ENCODE measurements at places on chromosomes 16 and 17.

DNA sequence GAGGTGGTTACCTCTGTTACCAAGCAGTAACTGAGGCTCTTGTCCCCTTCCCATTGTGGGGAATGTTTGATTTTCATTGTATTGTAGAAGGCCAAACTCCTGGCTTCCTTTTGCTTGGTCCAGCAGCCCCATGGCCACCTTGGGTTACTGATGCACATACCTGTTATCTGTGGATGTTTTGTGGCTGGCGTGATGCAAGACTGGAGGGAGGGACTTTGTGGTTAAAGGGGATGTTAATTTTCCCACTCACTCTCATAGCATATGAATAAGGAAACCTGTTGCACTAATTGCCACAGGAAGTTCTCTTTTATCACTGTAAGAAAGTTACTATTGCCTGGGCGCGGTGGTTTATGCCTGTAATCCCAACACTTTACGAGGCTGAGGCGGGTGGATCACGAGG is 168.6 kb upstream of the HS3ST4 start:
- no peak for DNase-seq

- no peak for DNase-seq
These were observed 599.6 kb downstream of the TMEM114 start for GRCh38 chr16:7990626-7991260.

DNA sequence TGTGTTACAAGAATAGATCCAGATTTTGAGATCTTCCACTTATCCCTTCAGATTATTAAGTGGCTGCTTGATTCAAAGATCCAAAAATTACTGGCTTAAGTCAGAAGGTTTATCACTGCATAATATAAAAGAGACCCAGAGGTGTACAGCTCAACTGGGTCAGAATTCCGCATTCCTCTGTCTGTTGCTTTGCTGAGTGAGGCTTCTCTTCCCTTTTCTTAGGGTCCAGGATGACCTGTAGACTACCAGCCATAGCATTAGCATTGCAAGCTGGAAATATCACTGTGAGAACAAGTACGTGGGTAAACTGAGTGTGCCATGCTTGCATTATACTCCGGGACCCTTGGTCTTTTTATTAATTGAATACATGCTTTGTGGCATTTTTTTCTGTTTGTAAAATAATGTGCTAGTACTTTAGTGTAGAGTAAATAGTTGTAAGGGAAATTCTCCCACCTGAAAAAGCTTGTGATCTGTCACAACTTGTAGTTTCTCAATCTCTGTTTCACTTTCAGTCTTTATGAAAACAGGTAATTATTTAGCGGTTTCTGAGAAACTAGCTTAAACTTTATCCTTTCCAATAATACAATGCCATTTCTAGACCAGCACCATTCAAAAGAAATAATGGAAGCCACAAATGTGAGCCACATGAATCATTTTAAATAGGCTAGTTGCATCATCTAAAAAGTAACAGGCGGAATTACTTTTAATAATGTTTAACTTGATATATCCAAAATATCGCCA is 61.6 kb downstream of the TNRC6C start:
- DNase-seq: no peak

GRCh38 chr16:28981517-28981916 is 3.3 kb upstream of the LAT start:
- no peak for DNase-seq

DNA sequence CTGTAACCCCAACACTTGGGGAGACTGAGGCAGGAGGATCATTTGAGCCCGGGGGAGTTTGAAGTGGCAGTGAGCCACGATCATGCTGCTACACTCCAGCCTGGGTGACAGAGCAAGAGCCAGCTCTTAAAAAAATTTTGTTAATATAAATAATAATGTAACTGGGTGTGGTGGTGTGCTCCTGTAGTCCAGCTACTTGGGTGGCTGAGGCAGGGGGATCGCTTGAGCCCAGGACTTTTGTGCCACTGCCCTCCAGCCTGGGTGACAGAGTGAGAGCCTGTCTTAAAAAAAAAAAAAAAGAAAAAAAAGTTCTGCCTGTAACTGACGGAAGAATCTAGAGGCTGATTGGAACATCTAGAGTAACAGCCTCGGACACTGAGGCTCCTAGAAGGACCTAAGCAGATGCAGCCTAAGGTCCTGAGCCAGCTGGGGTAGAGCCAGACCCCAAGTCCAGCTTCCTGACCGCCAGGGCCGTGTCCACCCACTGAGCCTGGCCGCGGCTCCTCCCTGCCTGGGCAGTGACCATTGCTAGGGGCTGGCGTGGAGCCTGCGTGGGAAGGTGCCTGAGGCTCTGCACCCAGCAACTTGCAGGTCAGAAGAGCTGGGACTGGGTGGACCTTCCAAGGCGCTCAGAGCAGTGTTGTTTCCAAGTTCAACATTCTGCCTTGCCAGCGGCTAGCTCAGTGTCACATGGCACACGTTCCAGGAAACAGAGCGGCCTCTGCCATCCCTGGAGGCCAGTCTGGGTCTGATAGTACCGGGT is 209.4 kb upstream of the CIBAR2 start:
- DNase-seq: peak; percentile 93

- DNase-seq: no peak
These were observed 31.1 kb downstream of the ADCY7 start for GRCh38 chr16:50297301-50298074.

- no peak for DNase-seq
These were observed 82.9 kb downstream of the ZNF778 start for GRCh38 chr16:89300311-89300975.

DNA sequence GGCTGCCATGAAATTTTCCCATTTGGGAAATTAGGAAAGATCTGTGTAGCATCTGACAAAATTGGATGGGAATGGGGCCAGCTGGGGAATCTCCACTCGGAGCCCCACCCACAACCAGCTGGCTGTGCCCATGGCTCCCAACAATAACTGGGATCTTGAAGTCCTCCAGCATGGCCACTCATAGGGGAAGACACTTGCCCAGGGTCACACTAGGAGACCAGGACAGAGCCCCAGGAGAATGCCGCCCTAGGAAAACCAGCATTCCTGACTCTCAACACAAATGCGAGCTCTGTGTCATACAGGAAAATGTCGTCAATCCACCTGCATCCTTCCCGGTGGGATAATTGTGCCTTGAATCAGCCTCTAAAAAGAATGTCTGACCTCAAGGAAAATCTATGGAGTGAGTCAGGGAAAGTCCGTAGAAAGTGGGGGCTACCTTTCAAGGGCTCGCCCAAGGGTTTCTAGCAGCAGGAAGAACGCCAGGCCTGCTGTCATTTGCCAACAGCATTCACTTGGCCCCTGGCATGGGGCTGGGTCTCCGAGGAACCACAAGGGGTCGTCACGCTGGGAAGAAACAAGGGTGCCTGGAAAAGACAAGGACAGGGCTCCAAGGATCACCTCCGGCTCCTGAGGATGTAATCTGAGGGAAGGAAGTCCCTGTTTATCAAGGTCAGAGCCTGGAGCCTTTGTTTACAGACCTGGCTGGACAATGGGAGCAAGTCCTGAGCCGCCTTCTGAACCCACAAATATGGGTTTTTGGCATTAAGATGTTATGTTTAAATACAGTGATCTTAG is 15.9 kb downstream of the CDH5 start:
- DNase-seq: peak; percentile 45

- peak; percentile 33 for DNase-seq
These were observed 426.2 kb downstream of the CDH11 start for GRCh38 chr16:64695684-64696083.

GRCh38 chr17:35313875-35314409 is 59.5 kb downstream of the SLFN11 start:
- peak; percentile 5 for DNase-seq

GRCh38 chr16:28237754-28238357 is 26.1 kb upstream of the XPO6 start:
- no peak for DNase-seq

DNA sequence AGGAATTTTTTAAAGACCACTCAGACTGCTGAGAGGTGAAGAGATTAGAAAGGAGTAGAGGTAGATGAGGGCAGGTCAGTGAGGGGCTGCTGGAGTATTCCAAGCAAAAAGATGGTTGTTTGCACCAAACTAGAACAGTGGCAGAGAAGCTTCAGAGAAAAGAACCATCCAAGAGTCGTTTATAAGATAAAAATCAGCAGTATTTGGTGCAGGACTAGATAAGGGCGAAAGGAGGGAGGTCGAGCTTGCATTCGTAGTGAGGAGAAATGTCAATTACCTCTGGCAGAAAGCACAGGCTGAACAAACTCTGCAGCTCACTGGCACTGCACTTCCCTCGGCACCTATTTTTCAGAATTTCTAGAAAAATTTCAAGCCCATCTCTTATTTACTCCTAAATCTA is 9.6 kb downstream of the TEX2 start:
- no peak for DNase-seq

GRCh38 chr17:14886200-14886739 is 378.9 kb downstream of the PMP22 start:
- DNase-seq: no peak

DNA sequence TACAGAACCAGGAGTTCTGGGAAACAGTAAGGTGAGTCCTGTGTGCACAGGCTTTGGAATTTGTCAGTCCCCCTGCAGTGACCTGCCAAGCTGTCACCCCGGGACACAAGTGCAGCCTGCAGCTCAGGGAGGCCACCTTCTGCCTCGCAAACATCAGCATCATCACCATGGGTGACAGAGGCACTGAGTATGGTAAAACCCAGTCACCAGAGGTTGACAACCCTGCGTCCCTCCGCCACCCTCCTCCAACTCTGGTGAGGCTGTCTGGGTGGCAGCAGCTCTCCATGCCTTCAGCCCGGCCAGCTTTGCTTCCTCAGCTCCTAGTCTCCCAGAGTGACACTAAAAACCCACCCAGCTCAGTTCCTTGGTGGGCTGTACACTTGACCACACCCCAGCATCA is 221.0 kb downstream of the CPPED1 start:
- DNase-seq: no peak

DNA sequence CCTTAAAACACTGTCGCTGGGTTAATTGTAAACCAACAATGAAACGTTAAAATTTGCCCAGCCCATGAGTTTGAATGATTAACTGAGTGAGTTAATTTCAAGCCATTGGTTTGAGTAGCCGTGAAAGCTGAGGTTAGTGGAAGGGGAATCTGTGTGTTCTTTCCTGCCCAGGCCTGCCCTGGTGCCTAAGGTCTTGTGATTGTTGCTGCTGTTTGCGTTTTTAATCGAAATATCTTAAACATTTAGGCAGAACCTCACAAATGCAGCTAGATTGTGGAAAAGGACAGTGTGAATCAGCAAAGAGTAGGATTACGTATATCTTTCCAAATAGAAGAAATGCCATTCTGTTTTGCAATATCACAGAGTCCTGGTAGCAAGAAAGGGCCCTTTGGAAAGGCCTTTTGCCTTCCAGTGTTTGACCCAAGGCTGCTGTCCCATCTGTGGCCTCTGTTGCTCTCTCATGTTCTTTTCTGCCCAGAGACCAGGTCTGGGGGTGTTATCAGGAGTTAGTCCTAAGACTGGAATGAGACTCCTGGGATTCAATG is 113.8 kb downstream of the MSI2 start:
- DNase-seq: peak; percentile 64

DNA sequence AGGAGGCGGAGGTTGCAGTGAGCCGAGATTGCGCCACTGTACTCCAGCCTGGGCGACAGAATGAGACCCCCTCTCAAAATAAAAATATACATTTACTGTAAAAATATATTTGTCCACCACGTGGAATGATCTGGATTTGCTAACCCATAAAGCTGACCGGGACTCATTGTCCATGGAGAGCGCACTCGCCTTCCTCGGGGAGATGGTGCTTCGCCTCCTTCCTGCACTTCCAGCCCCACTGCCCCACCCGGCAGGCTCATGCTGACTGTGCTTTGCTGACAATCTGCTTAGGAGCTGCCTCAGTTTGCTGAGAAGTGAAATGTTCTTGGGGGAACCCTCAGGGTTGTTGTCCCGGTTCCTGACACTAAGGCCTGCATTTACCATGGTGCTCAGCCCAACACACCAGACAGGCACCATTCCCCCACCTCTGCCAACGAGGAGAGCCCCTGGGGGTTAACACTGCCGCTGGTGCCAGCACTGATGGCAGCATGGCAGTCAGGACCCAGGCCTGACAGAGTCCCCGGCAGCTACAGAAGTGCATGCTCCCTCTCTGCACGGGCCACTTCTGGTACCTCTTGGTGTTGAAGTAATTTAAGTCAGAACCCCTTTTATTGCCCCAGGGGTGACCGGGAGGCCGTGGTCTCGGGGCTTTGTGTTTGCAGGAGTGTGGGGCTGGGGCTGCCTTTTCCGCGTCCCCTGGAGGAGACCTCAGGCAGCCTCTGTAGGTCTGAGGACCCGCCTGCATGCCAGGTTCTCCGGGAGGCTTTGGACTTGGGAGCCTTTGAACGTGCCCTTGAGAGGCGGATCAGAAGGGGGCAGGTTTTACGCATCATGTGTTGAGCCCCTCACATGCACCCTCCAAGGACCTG is 2.5 kb downstream of the NUBP2 start:
- DNase-seq: no peak

DNA sequence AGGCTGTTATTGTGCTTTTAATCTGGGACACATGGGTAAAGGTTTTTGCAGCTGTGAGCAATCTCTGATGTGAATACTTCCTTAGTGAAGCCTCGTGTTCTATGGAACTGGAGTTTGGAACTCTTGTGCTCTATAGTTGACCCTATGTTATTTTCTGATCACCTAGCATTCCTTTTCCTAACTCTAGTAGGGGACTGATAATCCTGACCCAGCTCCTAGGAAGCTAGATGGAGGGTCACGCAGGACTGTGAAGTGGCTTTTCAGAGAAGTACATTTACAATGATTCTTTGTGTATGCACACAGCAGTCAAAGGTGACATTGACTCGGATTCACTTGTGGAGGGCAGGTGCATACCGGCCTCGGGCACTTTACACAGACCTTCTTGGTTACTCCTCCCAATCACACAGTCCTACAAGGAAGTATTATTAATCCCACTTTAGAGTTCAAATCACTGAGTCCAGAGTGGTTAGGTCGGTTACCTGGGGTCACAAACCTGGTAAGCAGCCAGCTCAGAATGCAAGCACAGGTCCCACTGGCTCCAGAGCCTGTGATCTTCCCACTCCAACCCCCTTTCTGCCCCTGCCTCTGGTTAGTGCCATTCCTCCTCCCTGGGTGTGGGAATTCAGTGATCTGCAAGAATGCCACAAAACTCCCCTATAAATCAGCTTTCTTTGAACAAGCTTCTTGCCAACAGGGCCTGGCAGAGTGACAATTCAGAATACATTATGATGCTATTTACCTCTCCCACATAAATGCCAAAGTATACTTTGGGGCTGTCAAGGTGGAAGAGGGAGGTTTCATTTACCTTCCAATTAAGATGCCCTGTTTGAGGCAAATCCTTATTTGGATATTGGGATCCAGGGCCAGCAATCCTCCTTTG is 7.1 kb downstream of the CHD9NB start:
- no peak for DNase-seq

All from AG08395 (cell line).